ENCODE measurements at places on chromosomes 13 and 19. TPM values are rescaled to one million over a fixed set of nuclear protein-coding genes. Genes with fewer than 3 reads are reported as not detected.

FBN3 gene
- not detected for polyA plus RNA-seq

ZNF541 gene
- not detected for polyA plus RNA-seq

VSTM1 gene
- not detected for polyA plus RNA-seq

ETV2 gene
- polyA plus RNA-seq, result 2.0 TPM

KLK10 gene
- 38.6 TPM for polyA plus RNA-seq

WDR83 gene
- 15.1 TPM for polyA plus RNA-seq

CDC42EP5 gene
- polyA plus RNA-seq, result 43.4 TPM

SCAMP4 gene
- 45.1 TPM for polyA plus RNA-seq

ELSPBP1 gene
- polyA plus RNA-seq, result not detected

ADGRE3 gene
- polyA plus RNA-seq, result not detected

NCR1 gene
- not detected for polyA plus RNA-seq

ZNF132 gene
- 1.4 TPM for polyA plus RNA-seq

Measured in foreskin keratinocyte (primary cell).